Astrocyte of the spinal cord (primary cell): ENCODE measurements at places on chromosomes 11 and 22.

DNA sequence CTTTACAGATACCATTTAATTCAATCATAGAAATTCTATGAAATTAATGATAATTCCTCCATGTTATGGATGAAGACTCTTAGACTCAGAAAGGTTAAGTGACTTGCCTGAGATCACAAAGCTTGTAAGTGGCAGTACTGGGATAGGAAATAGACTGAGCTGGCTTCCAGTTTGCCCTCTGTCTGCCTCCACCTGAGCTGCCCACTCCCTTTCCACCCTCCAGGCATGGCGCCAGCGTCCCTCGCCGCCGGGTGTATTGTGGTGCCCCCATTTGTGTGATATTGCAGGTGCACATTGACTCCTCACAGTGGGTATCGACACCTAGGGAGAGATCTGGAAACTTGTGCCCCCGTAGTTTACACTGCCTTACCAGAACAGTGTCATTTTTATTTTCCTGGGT is 9.4 kb upstream of the RPS3 start:
- DNase-seq: no peak

GRCh38 chr11:122812638-122813037 is 25.7 kb upstream of the CRTAM start:
- no peak for DNase-seq

DNA sequence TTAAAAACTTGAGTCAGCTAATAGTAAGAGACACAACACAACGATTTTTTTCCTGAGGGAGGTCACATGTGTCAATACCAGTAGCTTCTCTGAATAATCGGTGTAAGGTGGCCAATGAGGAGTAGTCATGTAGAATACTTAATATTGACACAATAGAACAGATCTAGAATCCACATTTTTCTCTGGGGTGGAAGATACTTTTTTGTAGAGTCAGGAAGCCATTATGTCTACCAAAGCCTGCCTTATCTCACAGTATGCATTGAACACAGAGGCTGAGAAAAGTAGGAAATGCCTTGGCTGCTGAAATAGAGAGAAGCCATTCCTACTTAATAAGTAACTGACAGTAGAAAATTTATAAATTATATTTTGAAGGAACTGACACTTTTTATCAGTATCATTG is 725.0 kb downstream of the METTL15 start:
- no peak for DNase-seq

GRCh38 chr11:90343673-90344072 is 120.8 kb upstream of the CHORDC1 start:
- DNase-seq: no peak
